ENCODE measurements at places on chromosomes 3 and 15. TPM values are rescaled to one million over a fixed set of nuclear protein-coding genes. Genes with fewer than 3 reads are reported as not detected.

DNA sequence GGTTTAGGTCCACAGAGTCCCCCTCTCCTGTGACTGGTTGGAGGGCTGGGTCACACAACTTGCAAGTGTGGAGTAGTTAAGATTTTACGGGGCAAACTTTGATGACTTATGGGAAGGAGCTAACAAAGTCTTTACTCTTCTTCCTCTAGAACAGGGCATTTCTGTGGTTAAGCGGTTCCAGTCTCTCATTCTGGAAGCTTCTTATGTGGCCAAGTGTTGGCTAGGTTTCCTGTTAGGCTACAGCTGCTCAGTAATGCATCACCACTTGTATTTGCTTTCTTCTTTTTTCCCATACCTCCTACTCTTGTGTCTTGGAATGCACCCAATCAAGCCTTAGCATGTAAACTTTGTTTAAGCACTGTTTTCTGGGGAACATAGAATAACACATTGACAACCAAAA lies 100.6 kb upstream of the PLAAT1 start:
- no peak for DNase-seq
- H3K36me3 ChIP-seq = no peaks in the 10 kb centered on the region
- no peak overlapping the region for H3K4me3 ChIP-seq

The SLC9C1 gene
- 1.1 TPM for total RNA-seq

The CD96 gene
- total RNA-seq = 6.2 TPM

The LYZL4 gene
- total RNA-seq = not detected

DNA sequence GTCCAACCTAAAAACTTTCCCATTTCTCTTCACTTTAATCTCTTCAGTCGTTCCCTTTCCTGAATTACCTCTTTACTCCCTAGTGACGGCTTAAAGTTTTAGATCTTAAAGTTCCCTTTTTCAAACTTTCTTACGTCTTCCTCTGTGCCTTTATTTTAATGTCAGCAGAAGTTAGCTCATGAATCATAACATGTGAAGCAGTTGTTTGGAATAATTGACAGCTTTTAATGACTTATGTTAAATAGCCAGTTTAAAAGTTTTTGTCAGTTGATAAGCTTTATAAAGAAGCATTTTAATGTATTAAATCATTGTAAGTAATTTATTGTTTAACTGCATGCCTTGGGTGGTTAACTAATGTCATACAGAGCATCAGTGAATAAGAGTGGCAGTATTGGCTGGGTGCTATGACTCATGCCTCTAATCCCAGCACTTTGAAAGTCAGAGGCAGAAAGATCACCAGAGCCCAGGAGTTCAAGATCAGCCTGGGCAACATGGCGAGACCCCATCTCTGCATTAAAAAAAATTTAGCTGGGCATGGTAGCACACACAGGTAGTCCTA lies 33.9 kb downstream of the PIK3CA start:
- H3K36me3 ChIP-seq = no peaks in the 10 kb centered on the region
- DNase-seq = no peak
- H3K4me3 ChIP-seq = no peak overlapping the region

The TLR9 gene
- total RNA-seq = not detected
